ENCODE measurements at places on chromosomes 1 and 21.

DNA sequence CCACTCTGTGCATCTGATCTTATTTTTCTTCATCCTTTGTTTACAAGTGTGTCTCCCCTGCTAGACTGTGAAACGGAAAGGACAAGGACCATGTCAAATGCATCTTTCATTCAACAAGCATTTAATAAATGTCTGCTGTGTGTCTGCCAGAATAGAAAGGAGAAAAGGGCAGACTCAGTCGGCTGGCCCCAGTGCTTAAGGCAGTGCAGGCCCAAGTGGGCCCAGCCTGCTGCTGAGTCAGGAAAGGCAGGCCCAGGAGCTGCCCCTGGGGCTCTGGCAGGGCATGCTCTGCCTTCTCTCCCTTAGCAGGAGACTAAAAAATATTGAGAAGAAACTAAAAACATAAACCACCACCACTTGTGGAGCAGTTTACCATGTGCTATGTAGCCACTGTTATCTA lies 38.1 kb downstream of the PLEKHA6 start:
- no peak for DNase-seq

DNA sequence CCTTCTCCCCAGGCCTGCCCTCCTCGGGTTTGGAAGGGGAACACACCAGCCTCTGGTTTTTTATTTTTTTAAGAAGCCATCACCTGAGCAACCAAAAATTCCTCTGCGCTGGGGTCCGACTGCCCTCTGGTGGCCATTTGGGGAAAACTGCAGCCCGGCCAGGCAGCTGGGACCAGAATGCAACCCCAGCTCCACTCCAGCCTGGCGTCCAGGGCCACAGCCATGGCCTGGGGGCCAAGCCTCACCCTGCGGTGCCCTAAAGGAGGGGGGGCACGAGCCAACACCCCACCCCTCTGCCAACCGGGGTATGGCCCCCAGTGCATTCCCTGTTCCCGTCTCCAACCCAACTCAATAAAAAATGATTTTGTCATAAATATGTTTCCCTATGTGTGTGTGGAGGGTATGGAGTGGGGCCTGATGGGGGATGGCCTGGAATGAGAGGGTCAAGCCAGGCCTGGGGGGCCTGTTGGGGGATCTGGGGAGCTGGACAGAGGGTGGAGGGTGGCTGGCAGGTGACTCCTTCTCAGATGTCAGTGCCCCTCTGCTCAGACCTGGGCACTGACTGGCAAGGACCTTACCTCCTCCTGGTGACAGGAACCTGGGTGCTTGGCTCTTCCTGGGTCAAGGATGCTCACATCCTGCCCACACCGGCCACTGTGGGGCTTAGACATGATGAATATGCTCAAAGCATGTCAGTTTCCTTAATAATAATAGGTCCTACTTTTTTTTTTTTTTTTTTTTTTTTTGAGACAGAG lies 3.2 kb downstream of the GPR3 start:
- peak; percentile 89 for DNase-seq

DNA sequence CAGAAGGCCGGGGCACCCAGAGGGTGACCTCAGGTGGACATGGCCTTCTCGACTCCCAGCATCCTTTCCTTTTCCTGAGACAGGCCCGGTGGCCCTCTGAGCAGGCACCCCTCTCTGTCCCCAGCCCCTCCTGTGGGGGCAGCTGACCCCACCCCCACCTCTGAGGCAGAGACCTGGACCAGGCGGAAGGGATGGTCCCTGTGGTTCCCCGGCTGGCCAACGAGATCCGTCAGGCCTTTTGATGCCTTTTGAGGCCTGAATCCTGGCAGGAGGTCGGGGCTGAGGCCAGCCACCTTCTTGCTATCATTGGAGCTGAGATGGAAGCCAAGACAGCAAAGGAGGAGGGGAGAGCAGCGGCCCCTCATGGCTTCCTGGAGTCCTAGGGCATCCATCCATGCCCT lies 50.2 kb upstream of the ACTRT2 start:
- DNase-seq: no peak

GRCh38 chr21:22476726-22477646 lies 1478.8 kb downstream of the NCAM2 start:
- peak; percentile 10 for DNase-seq

GRCh38 chr21:21147374-21147745 lies 149.2 kb downstream of the NCAM2 start:
- DNase-seq: no peak

DNA sequence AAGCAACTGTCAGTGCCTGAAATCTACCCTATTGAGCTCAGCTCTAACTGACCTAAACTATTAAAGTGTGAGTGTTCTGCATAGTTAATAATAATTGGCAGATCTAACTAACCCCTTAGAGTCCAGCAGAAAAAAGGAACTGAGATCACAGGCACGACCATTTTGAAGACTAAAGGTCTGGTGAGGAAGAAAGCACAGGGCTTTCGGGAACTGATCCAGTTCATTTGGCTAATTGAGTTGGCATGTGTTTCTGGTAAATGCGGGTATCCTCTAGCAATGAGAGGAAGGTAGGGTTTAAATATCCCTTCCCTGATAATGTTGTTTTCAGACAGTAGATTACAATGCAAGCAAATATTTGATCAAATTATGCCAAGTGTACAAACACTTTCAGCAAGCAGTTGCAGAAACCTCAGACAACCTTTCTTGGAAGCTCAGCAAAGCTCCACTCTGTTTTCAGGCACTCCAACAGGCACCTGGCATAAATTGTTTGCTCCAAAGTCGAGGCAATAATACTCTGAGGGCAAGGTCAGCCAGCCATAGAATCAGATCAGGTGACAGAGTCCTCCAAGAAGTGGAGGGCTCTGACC lies 100.8 kb downstream of the KCNK1 start:
- no peak for DNase-seq

DNA sequence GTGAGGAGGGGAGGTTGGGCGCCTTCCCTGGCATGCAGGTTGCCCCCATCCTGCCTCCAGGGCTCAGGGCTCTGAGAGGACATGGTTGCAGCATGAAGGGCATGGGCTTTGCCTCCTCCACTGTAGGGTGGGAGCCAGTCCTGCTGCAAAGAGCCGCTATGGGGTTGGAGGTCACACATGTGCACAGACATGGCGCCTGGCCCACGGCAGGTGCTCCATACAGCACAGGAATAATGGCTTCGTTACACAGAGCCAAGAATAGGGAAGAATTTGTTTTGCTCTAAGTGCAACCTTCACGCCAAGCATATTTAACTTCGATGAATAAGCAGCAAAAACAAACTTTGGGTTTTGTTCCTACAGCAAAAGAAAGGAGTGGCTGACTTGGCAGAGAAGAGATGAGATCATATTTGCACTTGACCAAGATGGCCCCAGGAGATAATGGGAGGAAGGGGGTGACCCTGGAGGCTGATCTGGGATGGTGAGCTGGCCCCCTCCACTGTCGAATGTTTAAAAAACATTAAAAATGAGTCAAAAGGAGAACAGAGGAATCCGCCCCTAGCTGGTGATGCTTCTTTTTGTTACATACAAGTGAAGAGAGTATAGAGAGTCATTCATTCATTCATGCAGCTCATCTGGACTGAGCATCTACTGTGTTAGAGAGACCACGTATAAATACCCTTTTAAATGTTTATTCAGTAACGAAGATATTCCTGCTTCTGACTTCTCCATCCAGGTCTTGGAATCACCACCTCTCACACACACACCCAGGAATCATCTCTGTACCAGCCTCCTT lies 12.4 kb upstream of the C2CD2 start:
- DNase-seq: no peak

DNA sequence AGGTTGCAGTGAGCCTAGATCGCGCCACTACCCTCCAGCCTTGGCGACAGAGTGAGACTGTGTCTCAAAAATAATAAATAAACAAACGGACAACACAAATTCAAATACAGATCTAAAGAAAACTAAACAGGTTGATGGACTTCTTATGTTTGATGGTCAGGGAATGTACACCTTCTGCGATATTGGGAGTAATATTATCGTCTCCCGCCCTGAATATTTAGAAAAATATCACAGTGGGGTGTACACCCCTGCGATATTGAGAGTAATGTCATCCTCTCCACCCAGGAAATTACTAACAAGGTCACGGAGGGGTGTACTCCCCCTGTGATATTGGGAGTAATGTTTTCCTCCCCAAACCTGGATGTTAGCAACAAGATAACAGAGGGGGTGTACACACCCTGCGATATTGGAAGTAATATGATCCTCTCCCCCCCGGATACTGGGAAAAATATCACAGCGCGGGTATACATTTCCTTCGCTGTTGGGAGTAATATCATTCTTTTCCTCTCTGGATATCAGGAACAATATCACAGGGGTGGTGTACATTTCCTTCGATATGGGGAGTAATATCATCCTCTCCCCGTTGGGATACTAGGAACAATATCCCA lies 1.4 kb upstream of the CFAP298 start:
- no peak for DNase-seq

- DNase-seq: no peak
Measured at GRCh38 chr1:85573322-85573721, 7.2 kb upstream of the CCN1 start.

- no peak for DNase-seq
Measured at GRCh38 chr1:246592695-246593094, 26.4 kb downstream of the CNST start.

- DNase-seq: no peak
Measured at GRCh38 chr1:225767634-225768540, 9.7 kb upstream of the SRP9 start.

- DNase-seq: peak; percentile 10
Measured at GRCh38 chr1:168734946-168735345, 5.9 kb upstream of the DPT start.

DNA sequence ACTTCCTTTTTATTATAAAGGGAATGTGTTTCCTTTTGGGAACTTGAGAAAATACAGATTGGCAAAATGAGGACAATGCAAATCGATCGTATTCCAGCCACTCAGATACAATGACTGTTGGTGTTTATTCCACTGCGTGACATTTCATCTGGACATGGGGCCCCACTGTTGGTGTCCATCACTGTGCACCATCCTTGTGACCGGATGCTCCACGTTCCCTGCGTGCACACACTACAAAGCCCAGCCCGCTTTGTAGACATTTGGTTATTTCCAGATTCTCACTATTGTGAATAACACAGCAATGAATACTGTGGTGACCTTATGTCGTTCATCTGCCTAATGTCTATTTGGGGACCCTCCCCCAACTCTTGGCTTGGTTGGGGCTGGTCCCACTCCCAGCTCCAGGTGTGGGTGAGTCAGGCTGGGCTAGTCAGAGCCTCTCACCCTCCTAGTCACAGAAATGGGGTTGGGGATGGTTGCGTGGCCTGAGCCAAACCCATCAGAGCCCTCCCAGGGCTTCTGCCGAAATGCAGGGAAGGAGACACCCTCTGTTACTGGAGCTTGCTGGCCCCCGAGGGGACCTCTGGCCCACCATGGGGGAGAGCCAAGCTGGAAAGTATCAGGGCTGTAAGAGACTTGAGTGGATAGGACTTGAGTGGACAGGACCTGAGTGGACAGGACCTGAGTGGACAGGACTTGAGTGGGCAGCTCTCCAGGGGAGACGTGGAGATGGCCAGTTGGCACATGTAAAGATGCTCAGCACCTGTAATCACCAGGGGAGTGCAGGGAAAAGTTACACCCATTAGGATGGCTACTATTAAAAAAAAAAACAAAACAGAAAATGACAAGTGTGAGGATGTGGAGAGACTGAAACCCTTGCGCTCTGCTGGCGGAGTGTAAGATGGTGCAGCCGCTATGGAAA lies 57.1 kb upstream of the ADARB1 start:
- no peak for DNase-seq

GRCh38 chr1:228272831-228273571 lies 65.2 kb downstream of the OBSCN start:
- DNase-seq: no peak

DNA sequence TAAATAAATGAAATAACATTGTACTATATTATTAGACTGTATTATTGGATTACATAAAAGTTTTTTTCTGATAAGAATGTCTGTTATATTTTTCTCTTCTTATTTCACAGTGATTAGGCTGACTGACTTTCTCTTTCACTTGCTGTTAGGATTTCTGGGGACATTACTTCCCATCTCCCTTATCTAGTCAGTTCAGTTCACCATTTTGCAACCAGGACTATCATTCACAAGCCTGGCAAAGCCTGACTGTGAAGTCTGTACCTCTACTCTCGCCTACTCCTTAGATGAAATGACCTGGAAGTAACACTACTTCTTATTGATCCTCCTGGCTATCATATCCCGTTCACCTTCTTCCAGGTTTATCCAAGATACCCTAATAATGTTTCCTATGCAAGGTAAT lies 676.6 kb downstream of the USP25 start:
- peak; percentile 87 for DNase-seq

DNA sequence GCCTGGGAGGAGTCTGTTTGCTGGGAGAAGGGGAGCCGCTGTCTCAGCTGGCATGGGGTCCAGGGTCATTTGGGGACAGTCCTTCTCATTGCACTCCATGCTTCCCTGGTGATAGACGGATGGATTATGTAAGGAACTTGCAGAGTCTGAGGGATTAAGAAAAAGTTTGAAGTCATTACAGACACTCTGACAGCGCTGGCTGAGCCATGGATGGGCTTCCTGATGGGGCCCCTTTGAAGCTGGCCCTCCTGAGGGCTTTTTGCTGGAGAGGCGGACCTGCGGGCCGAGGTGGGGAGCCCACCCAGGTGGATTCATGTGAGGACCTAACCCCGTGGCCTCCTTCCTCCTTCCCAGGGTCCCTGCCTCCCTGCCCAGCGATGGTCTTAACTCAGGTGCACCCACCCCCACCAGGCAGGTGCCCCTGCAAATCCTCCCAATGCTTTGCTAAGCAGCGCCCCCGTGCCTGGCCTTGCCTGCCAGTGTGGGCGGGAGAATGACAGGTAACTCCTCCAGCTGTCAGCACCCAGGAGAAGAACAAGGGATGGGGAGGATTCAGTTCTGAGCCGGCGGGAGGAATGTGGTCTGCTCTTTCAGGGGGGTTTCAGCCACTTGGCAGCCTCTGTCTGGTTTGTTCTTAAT lies 24.2 kb upstream of the C1orf174 start:
- no peak for DNase-seq

Data from OCI-M1 (cell line).